A549 treated with CORT108297 at 1 μM for 4 hours (cell line): ENCODE measurements at places on chromosomes 13 and 19. TPM values are rescaled to one million over a fixed set of nuclear protein-coding genes. Genes with fewer than 3 reads are reported as not detected.

The NCCRP1 gene
- 1.1 to 2.1 TPM (median 1.7 TPM) in 5 replicates for total RNA-seq

The KIR2DL4 gene
- not detected in 5 replicates for total RNA-seq

The ERICH6B gene
- total RNA-seq = not detected in 5 replicates

The CYP2A6 gene
- total RNA-seq = 0.10 TPM in 1 of 5 replicates, not detected in the others

The RASIP1 gene
- total RNA-seq = 0.32 to 0.65 TPM (median 0.57 TPM) in 5 replicates

The MAMSTR gene
- 0.47 to 0.76 TPM (median 0.61 TPM) in 5 replicates for total RNA-seq

The LHB gene
- total RNA-seq = not detected in 5 replicates
